ENCODE measurements at places on chromosomes 4 and X. TPM values are rescaled to one million over a fixed set of nuclear protein-coding genes. Genes with fewer than 3 reads are reported as not detected.

MAGEA4 gene
- polyA plus RNA-seq: not detected

HSD17B13 gene
- not detected for polyA plus RNA-seq

SRPK3 gene
- polyA plus RNA-seq: 0.27 TPM

DNA sequence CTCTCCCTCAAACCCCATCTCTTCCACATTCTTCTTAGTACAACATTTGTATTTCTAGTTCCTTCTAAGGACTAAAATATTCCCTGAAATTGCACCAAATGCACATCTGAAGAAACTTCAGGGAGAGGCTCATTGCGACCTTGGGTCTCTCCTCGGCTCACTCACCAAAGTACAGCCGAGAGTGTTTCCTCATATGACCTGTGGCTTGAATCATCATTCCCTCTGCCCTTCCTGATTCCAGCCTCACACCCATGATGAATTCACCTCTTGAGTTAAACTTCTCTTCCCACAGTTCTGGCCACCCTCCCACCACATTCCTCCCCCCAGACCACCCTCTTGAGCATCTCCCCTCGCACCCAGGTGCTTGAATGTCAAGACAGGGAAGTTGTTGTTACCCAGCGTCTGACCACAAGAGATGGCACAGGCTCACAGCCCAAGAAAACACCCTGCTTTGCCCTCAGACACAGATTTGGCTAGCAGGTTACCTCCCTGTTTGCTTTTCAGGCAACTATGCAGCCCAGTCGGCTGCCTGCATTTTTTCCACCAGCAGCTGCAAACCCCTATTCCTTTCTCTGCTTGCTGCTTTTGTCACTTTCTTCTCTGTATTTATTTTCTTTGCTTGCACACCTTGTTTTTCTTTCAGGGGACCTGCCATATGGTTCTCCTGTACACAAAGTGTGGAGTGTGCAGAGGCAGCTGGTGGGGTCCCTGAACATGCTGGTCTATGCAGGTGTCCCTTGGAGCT, 214.8 kb downstream of the SPATA18 start:
- no peak for DNase-seq

DNA sequence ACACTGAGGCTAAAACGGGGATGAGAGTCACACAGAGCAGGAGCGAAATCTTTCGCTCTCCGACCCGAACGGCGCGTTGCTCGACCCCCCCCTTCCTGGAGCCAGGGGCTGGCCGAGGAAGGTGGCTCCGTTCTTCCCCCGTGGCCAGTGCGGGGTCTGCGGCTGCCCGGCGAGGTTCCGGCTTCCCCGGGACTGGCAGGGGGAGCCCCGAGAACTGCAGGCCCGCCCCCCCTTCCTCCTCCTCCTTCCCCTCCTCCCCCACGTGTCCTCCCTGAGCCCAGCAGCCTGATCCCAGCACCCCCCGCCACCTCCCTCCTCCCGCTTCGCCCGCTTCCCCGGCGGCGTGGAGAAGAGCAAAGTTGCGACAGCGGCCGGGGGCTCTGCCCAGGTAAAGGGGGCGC, 2.4 kb upstream of the BCORL1 start:
- DNase-seq: no peak

DNA sequence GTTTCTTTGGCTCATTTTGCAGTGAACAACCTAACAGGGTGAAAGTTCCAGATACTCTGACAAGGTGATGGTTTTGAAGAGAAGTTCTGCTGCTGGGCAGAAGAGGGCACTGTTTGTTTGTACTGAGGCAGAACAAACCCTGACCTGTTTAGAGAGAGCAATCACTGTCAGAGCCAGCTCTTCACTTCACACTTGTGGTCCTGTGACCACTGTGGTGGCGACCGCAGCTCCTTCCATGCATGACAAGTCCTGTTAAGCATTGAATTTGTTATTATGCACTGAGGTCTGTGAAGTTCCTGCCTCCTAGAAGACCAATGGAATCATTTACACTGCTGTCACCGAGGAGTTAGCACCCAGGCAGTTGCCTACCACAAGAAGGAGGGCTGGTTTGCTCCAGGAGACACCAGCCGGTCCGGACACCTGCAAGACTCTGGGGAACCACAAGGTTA, 86.6 kb downstream of the ZNF330 start:
- DNase-seq: peak; percentile 8

DNA sequence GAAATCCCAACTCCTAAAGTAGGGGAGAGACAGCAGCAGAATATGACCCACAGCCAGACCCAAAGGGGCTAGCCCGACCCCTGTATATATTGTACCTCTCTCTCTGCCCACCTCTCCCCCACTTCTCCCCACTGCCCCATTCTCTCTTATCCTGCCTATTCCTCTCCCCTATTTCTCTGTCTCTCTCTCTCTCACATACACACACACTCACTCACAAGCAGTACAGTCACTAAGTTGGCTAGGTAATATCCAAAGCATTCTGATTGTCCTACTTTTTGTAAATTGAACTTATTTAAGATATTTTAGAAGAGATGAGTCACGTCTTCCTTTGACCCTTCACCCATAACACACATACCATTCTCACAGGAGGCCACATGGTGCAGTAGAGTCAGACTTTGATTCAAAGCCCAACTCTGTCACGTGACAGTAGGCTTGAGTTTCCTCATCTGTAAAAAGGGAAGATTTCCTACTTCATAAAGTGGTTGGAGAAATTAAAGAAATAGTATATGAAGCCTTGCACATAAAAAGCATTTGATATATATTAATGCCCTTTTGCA, 29.5 kb downstream of the SRPX2 start:
- DNase-seq: peak; percentile 54

All from AG04450 (cell line).